ENCODE measurements at places on chromosomes 16 and 17. TPM values are rescaled to one million over a fixed set of nuclear protein-coding genes. Genes with fewer than 3 reads are reported as not detected.

- DNase-seq, result no peak
These were observed 1.8 kb downstream of the TMIGD1 start for GRCh38 chr17:30332057-30332542.

GRCh38 chr17:12830777-12831247 lies 41.5 kb downstream of the ARHGAP44 start:
- DNase-seq, result no peak

GRCh38 chr16:87333101-87333500 lies 15.9 kb upstream of the C16orf95 start:
- DNase-seq, result peak; percentile 43

DNA sequence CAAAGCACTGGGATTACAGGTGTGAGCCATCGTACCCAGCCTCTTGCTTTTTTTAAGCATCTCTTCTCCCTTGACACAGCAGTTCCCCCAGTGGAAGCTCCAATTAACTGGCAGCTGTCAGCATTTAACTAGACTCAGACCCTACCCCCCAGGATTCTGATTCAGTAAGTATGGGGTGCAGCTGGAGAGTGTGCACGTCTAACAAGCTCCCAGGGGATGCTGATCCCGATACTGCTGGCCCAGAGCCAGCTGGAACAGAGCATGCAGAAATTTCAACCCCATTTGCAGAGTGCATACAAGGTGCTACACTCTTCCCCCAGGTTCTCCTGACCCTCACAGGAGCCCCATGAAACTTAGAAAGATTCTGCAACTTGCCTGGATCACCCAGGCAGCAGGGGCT lies 27.7 kb upstream of the BCO1 start:
- DNase-seq, result no peak

Gene RPL23
- total RNA-seq, result 1,883 TPM

- DNase-seq, result peak; percentile 70
These were observed 3.9 kb downstream of the TSPOAP1 start for GRCh38 chr17:58324409-58325288.

Gene MXRA7
- total RNA-seq, result 93.4 TPM

- DNase-seq, result no peak
These were observed 309.7 kb downstream of the MAP2K6 start for GRCh38 chr17:69724238-69724637.

GRCh38 chr17:58326609-58327362 lies 1.8 kb downstream of the TSPOAP1 start:
- peak; percentile 21 for DNase-seq

Gene ADGRG3
- total RNA-seq, result not detected

GRCh38 chr17:79626156-79626890 lies 15.5 kb upstream of the RBFOX3 start:
- DNase-seq, result no peak

Gene GNG13
- total RNA-seq, result 0.17 TPM

Gene NLRP1
- 41.2 TPM for total RNA-seq

Gene CSF3
- not detected for total RNA-seq

DNA sequence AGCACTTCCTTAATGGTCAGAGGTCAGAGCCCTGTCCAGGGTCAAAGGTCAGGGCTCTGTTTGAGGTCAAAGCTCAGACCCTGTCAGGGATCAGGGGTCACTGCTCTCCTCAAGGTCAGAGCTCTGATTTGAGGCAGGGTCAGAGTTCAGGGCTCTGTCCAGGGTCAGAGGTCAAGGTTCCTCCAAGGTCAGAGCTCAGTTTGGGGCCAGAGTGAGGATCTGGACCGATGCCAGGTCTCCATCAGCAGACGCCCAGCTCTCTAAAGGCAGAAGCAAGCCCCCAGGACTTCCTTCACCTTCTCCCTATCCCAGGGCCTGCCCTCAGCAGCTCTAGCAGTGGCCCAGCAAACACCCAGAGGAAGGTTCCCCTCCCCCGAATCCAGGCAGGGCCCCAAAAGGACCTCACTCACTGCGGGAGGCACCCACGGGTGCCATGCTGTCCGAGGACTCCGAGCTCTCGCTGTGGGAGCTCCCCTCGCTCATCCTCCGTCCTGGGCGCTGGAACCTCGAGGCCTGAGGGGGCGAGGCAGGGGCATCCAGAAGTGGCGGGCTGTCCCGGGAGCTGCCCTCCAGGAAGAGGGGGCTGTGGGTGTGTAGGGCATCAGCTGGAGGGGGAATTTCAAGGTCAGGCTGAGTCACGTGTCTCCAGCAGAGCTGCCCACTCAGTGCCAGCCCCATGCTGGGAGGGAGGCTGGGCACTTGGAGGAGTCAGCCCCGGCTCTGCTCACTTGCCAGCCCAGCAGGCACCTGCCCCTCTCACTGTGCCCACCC lies 26.7 kb downstream of the PIMREG start:
- DNase-seq, result no peak

GRCh38 chr17:59165933-59166342 lies 10.4 kb downstream of the PRR11 start:
- peak; percentile 38 for DNase-seq

DNA sequence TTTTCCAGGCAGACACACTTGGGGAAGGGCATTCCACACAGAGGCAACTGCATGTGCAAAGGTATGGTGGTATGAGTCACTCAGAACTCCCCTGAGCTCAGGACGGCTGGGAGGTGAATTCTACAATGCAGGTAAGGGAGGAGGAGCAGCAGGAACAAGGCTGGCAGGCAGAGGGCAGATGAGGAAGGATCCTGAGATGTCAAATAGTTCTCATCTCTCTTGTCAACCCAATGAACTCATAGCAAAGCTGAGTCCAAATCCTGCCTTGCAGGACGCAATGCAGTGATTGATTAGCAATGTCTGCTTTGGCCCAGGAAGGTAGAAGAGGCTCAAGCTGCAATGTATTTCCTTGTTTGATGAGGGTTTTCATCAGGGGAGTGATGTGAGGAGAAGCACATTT lies 243.5 kb downstream of the XYLT1 start:
- no peak for DNase-seq

DNA sequence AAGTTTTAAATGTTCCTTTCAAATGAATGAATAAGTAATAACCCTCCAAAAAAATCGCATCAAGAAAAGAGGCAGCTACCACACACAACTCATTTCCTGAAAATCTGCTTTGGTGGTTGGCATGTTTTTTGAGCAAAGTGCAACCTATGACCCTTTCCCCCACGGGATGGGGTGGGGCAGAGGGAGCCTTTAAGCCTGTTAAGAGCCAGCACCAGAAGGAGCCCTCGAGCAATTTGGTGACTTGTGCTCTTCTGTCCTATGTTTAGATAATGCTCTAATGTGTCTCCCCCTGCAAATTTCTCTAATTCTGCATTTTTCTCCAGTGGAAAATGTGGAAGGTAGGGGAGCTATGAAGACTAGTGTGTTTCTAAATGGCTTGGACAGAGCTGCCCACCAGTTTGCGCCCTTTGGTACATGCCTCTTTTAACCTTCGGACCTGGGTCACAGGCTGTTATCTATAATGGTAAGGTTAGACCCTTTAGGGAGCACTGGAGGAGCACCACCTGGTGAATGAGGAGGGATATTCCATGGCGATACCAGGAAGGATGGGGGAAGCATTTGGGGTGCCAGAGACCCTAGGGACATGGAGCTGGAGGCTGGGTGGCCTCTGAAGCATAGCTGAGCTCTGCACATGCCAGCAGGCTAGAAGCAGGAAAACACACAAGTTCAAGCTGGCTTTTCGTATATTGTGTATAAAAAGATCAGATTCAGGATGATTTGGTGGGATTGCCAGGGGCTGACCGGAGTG lies 1.6 kb downstream of the PYCARD start:
- DNase-seq, result no peak

GRCh38 chr17:50325906-50326305 lies 20.0 kb upstream of the XYLT2 start:
- no peak for DNase-seq
